Thoracic aorta (tissue), 2 donors: ENCODE measurements at places on chromosomes 16 and 17.

- no peak for DNase-seq
Measured at GRCh38 chr17:71315568-71315967, 805.3 kb upstream of the SOX9 start.

GRCh38 chr16:78784771-78785170 lies 685.3 kb downstream of the WWOX start:
- DNase-seq, result no peak

DNA sequence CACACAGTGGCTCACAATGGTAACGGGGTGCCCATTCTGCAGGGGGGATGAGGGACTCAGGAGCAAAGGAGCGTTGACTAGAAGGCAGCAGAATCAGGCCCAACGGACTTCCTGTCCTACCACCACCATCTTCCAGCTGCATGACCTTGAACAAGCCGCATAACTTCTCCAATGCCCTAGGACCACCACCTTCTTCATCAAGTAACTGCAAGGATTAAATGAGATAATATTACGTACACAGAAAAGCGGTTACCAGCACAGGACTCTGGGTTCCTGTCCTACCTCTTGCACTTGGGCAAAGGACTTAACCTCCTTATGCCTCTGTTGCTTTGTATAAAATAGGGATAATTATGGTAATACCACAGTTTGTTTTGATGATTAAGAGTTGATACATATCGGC lies 4.7 kb downstream of the ASPHD1 start:
- no peak for DNase-seq

DNA sequence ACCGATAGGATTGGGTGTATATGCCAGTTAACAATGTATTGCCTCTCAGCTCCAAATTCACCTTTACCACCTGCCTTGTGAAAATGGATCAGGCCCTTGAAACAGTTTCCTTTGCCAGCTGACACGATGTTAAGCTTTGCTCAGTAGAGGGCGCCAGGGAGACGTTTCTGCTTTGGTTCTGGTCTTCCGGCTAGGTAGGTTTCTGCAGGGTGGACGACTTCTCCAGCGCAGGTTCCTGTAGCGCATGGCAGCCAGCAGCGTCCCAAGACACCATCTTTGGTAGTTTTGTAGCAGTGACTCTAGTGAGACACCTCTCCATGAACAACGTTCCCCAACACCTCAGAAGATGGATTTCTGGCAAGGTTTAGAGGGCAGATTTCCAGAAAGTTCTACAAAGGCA lies 24.0 kb downstream of the SYCE1L start:
- DNase-seq, result no peak

GRCh38 chr17:48439875-48440505 lies 10.0 kb upstream of the SKAP1 start:
- DNase-seq, result no peak

- DNase-seq, result no peak
Measured at GRCh38 chr16:54936979-54937670, 6.5 kb downstream of the IRX5 start.

DNA sequence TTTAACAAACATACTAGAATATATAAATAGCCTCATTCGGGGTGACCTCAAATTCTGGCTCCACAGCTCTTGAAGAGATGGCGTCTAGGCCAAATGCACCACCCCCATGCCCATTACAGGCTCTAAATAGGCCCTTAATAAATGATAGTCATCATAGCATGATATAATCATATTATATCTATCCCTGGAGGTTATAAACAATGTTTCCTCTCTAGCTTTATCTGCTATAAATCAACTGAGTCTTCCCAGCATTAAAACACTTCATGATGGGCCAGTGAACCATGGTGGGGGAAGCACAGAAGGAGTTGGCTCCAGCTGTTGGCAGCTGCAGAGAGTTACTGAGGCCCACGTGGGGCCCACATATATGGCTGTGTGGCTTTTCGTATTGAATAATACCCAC lies 214.9 kb upstream of the MPHOSPH6 start:
- no peak for DNase-seq

DNA sequence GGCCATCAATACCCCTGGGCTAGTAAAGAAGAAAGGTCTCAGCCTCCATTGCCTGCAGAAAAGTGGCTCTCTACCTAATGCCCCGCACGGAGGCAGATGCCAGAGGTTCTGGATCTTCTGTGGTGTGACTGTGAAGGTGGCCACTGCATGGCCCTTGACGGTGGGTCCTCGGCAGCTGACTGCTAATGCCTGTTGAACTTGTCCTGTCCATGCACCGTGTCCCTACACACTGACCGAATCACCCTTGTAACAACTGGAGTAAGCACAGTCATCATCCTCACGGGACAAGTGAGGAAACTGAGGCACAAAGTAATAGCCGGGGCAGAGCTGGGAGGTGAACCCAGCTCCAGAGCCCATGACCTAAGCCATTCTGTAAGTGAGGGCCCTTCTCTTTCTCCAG lies 48.8 kb downstream of the MYH11 start:
- no peak for DNase-seq

DNA sequence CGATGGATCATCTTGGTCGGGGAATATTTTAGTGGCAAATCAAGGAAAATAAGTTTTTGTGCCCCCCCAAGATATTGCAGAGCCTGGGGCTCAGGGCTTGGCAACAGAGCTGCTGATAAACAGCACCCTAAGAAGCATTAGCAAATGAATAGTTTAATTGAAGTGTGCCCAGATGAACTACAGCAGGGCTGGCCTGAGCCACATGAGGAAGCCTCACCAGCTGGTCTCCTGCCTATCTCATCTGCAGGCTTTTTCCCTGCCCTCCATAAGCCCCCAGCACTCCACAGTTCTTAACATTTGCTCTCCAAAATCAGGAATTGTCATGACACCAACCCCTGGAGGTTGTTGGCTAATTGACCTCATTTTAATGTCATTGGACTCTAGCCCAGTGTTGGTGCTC lies 480.2 kb downstream of the HS3ST3B1 start:
- no peak for DNase-seq

- no peak for DNase-seq
Measured at GRCh38 chr17:21140911-21141310, 14.1 kb downstream of the DHRS7B start.

GRCh38 chr17:77499699-77500435 lies 359.1 kb downstream of the SEC14L1 start:
- no peak for DNase-seq

DNA sequence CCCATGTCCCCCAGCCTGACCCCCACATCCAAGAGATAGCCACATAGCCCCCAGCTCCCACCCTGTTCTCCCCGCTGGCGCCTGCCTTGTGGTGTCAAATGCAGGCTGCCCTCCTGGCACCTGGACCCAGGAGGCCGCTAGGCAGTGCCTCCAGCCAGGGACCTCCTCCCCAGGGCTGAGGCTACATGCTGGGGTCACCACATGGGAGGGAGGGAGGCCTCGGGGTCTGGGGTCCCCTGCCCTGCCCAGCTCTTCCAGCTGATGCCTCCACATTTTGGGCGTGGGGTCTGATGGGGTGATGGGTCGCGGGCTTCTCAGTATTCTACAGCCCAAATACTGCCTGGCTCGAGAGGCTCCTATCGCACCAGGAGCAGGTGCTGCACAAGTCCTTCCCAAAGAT lies 9.5 kb downstream of the TBC1D26 start:
- DNase-seq, result no peak

- no peak for DNase-seq
Measured at GRCh38 chr17:81987161-81987770, 9.8 kb downstream of the ASPSCR1 start.

- DNase-seq, result no peak
Measured at GRCh38 chr17:67068999-67069398, 24.6 kb downstream of the CACNG1 start.

DNA sequence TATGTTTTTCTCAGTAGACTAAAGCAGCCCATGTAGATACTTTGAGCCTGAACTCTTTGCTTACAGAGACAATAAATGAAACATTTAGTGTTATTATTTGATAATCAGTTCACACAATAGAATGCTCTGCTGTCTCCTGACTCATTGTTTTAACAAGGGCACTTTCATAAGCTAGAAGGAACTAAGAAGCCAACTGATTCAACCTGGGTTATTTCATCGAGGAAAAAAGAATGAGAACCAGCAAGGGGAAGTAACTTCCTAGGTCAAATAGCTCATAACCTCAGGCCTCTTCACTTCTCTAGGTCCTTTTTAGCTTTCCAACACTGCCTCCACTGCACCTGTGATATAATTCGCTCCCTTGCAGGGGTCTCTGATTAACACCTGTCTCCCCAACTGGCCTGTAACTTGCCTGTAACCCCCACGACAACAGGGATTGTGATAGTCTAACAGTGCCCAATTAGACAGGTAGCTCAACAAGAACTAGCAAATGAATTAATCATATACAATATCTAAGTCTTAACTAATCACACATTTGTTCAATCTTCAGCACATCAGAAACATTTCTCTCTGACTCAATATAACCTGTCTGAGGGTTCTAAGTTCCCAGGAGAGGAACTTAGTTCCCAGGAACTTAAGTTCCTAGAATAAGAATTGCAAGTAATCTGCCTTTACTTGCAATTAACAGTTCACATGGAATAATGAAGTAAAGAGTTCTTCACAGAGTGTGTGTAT lies 34.8 kb downstream of the RFFL start:
- DNase-seq, result no peak

GRCh38 chr17:69335058-69335457 lies 8.1 kb upstream of the ABCA5 start:
- DNase-seq, result no peak

GRCh38 chr17:68470961-68471360 lies 13.7 kb upstream of the WIPI1 start:
- no peak for DNase-seq
